Right cardiac atrium (tissue), 5 donors: ENCODE measurements at places on chromosomes 16 and 17. TPM values are rescaled to one million over a fixed set of nuclear protein-coding genes. Genes with fewer than 3 reads are reported as not detected.

GRCh38 chr17:74971069-74971841 is 1.3 kb downstream of the HID1 start:
- no peak for DNase-seq

GRCh38 chr17:1379208-1379929 is 20.7 kb downstream of the YWHAE start:
- DNase-seq, result no peak

DNA sequence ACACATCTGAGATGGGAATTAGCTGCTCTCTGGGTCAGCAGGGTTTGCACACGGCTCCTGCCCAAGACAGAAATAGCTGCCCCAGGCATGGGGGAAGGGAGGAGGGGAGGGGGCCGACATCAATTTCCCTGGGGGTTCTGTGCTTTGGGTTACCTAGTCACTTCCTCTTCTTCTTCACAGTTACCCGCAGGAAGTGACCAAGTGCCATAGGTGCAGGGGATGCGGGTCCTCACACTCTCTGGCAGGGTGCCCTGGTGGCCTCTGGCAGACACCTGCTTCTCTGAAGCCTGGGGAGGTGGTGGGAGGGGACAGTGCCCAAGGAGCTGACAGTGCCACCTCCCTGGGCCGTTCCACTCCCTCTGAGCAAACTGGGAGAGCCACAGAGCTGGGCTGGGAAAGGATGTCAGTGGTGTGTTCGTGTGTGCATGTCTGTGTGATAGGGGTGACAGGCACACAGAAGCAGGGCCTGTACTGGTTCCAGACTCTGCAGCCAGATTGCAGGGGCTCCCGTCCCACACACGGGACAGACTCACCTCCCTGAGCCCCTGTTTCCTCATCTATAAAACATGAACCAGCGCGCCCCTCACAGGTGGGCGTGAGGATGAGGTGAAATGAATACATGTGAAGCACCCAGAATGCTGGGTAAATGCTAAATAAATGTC is 18.2 kb downstream of the SCN4A start:
- no peak for DNase-seq

GRCh38 chr16:84851192-84852127 is 31.7 kb downstream of the CRISPLD2 start:
- DNase-seq, result no peak

- peak; percentile 43 for DNase-seq
Observed at GRCh38 chr16:73019457-73020362, 28.2 kb downstream of the ZFHX3 start.

- no peak for DNase-seq
Observed at GRCh38 chr17:45784741-45785479, 790 bp downstream of the CRHR1 start.

GRCh38 chr16:55326261-55327092 is 2.5 kb downstream of the IRX6 start:
- DNase-seq, result no peak

DNA sequence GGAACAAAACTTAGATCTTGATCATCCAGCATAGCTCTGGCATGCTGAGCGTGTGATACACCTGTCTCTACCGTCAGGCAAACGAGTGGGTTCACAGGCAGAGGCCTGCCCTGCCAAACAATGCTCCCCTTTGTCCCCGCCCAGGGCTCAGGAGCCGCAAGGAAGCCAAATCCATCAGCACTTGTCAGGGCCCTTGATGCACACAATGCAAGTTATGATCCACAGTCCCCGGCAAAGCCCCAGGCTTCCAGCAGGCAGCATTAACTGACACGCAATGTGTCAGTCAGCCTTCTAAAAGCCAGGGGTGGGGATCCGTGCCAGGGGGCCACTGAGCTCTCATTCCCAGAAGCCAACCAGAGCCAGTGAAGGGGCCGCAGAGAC is 460.9 kb downstream of the SLC39A11 start:
- no peak for DNase-seq

- DNase-seq, result no peak
Observed at GRCh38 chr17:41613277-41614082, 913 bp upstream of the KRT16 start.

DNA sequence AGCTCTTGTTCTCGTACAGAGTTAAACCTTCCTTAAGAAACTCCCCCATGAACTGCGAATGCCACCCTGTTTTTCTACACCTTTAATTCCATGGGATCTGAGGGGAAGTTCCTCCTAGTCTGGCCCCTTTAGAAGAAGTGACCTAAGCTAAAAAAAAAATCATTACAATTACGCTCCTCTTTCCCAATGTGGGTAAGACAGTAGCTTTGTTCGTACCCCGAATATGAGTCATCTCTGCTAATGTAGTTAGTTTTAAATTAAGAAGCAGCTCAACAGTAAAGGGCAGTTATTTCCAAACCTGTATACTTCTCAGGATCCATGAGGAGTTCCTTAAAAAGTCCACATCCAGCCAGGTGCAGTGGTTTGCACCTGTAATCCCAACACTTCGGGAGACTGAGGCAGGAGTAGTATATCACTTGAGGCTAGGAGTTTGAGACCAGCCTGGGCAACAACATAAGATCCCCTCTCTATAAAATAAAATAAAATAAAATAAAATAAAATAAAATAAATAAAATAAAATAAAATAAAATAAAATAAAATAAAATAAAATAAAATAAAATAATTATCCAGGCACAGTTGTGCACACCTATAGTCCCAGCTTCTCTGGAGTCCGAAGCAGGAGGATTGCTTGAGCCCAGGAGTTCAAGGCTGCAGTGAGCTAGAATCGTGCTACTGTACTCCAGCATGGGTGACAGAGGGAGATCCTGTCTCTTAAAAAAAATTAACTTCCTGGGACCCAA is 26.1 kb downstream of the RCVRN start:
- no peak for DNase-seq

GRCh38 chr16:58628845-58629732 is 537 bp downstream of the CNOT1 start:
- peak; percentile 42 for DNase-seq

GRCh38 chr16:11295672-11296071 is 14.5 kb upstream of the PRM1 start:
- no peak for DNase-seq

CTRB1 gene
- total RNA-seq, result not detected

ATP1B2 gene
- total RNA-seq, result 3.1 TPM

NPIPB5 gene
- total RNA-seq, result 65.1 TPM

KRT27 gene
- not detected for total RNA-seq

MT1F gene
- total RNA-seq, result 1.8 TPM

SLC16A5 gene
- total RNA-seq, result 20.1 TPM
